ENCODE measurements at places on chromosomes 7 and 10. TPM values are rescaled to one million over a fixed set of nuclear protein-coding genes. Genes with fewer than 3 reads are reported as not detected.

IPMK gene
- 4.8 TPM for total RNA-seq

NFE2L3 gene
- total RNA-seq: 1.9 TPM

PAX4 gene
- total RNA-seq: not detected

RABGEF1 gene
- 14.0 TPM for total RNA-seq

CCDC172 gene
- total RNA-seq: not detected

C10orf62 gene
- 3.0 TPM for total RNA-seq

VCL gene
- total RNA-seq: 37.8 TPM

- H3K4me1 ChIP-seq: peaks cover 8% of the 10 kb centered on the region
- H3K27ac ChIP-seq: no peak overlapping the region
- H3K4me3 ChIP-seq: no peak overlapping the region
- no peaks in the 10 kb centered on the region for H3K27me3 ChIP-seq
- H3K36me3 ChIP-seq: no peaks in the 10 kb centered on the region
Measured at GRCh38 chr7:978416-979091, 3.2 kb upstream of the COX19 start.

DNA sequence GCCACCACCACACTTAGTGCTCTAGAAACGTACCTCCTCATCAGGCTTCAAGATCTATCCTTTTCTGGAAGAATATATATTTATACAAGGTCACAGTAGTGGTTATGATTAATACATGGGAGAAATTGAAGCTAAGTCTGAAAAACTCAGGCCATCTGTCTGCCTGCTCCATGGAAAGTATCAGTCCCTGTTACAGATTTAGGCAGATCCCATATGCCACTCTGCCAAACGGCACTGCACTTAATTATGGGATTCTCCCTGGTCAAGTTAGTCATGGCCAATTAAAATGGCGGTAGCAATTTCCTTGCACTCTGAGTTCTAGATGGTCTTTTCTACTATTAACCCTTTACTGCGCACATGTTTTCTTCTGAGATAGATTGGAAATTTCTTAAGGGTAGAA lies 740.0 kb downstream of the SUGCT start:
- H3K36me3 ChIP-seq: no peaks in the 10 kb centered on the region
- no peak for DNase-seq

DNA sequence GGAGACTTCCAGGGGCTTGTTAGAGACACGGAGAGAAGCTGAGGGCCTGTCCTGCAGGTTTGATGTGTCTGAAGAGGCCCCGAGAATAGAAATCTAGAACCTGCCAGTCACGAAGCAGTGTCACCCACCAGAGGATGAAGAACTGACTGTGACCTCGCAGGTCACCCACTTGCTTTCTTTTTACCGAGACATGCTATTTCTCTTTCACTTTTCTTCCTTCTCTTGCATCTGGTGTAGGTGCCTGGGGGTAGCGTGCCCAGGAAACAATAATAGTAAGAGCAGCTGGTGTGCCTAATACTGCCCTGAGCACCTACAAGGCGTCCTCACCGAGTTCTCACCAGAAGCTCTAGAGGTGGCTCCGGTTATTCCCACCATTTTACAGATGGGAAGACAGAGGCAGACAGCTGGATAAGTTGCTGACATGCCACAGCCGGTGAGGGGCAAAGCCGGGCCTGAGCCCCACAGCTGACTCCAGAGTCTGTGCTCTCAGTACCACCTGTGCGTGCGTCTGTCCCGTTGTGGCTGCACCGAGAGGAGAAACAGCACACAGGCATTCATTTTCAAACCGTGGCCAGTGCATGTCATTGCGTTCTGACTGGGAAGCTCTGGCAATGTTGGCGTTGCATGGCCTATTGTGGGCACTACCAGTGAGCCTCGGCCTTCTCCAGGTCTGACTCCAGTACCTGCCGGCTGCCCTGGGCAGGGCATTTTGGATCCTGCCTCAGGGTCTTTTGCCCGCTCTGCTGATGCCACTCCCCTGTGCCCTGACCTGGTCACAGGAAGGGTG lies 7.8 kb downstream of the CHST3 start:
- H3K27ac ChIP-seq: no peak overlapping the region
- H3K36me3 ChIP-seq: no peaks in the 10 kb centered on the region
- H3K27me3 ChIP-seq: no peaks in the 10 kb centered on the region
- H3K4me1 ChIP-seq: peaks cover 17% of the 10 kb centered on the region
- no peak for DNase-seq

DNA sequence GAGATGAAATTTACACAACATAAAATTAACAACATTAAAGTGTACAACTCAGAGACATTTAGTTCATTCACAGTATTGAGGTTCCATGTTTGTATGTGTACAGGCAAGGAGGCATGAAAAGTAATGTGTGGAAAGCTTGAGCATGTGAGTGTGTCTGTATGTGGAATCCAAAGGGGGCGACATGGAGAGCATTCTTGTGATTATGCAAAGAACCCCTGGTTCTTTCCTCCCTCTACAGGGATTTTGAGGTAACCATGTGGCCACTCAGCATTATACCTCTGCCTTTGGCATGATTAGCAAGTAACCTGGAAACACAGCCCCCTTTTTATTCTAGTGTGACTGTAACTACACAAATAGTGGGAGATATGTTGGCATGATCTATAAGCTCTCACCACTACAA lies 21.0 kb downstream of the OR2F1 start:
- H3K27me3 ChIP-seq: no peaks in the 10 kb centered on the region
- no peaks in the 10 kb centered on the region for H3K4me1 ChIP-seq
- no peaks in the 10 kb centered on the region for H3K36me3 ChIP-seq
- no peak overlapping the region for H3K27ac ChIP-seq
- DNase-seq: no peak

GRCh38 chr10:77648472-77648871 lies 10.9 kb upstream of the KCNMA1 start:
- no peaks in the 10 kb centered on the region for H3K27me3 ChIP-seq
- H3K27ac ChIP-seq: no peak overlapping the region
- H3K4me3 ChIP-seq: no peak overlapping the region
- no peaks in the 10 kb centered on the region for H3K4me1 ChIP-seq
- no peak for DNase-seq

DNA sequence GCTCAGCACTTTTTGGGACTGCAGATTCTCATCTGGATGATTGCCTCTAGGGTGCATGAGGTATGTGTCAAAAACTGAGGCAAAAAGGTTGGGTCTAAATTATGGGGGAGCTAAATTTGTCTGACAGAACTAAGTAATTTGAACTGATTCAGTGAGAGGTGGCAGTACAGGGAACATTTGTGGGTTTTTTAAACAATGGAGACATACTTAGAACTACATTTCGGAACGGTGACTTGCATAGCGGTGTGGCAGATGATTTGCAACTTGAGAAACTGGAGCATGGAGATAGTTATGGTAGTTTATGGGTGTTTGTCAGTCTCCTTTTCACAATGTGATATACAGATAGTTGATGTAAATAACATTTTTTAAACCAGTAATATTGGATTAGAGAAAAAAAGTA lies 14.6 kb downstream of the TBC1D12 start:
- no peak overlapping the region for H3K27ac ChIP-seq
- no peaks in the 10 kb centered on the region for H3K4me1 ChIP-seq
- no peaks in the 10 kb centered on the region for H3K27me3 ChIP-seq
- no peak for DNase-seq

DNA sequence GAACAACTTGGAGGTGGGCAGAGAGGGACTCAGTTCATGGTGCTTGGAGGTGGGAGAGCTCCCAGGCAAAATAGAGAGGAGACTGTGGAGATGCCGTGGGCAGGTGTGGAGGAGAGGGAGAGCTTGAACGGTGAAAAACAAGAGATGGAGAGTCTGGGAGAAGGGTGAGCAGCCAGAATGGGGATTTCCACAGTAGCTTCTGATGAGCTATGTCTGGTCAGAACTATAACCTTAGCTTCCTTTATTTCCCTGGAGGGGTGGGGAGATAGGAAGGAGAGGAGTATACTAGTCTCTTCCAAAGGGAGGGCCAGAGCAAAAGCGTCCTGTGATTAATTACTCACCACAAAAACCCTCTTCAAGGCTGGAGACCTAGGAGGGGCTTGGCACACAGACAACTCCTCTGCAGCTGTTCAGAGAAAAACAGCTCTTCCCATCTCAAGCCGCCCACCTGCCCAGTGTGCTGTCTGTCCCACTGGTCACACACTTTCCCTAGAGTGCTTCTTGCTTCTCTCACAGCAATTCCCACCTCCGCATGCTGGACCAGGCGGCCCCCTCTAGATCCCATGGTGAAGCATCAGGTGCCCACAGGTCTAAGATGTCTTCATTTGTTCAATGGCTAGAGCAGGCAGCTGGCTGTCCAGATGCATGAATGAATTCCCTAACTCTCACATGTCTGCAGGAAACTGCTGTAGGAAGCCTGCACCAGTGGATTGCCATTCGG lies 41.9 kb downstream of the TAS2R41 start:
- H3K4me1 ChIP-seq: no peaks in the 10 kb centered on the region
- DNase-seq: no peak
- no peaks in the 10 kb centered on the region for H3K36me3 ChIP-seq
- no peak overlapping the region for H3K27ac ChIP-seq

DNA sequence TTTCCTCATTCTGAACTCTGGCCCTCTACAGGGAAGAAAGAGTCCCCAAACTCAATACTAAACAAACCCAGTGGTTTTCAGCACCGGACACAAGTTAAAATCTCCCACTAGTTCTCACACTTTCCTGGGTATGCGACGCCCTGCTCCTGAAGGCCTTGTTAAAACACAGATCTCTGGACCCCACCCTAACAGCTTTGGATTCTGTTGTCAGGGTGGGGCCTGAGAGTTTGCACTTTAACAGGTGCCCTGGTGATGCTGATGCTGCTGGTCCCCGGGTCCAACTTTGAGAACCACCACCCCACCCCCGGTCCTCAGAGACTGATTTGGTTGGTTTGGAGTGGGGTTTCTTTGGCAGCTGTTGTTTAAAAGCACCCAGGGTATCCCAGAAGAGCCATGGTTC lies 61.6 kb downstream of the CHST3 start:
- no peaks in the 10 kb centered on the region for H3K36me3 ChIP-seq
- H3K27me3 ChIP-seq: peaks cover 1% of the 10 kb centered on the region
- H3K4me1 ChIP-seq: no peaks in the 10 kb centered on the region
- no peak overlapping the region for H3K27ac ChIP-seq
- no peak for DNase-seq
- no peak overlapping the region for H3K4me3 ChIP-seq

GRCh38 chr7:105257338-105257737 lies 131.4 kb downstream of the SRPK2 start:
- DNase-seq: no peak
- H3K36me3 ChIP-seq: no peaks in the 10 kb centered on the region
- H3K4me1 ChIP-seq: peaks cover 6% of the 10 kb centered on the region
- no peak overlapping the region for H3K27ac ChIP-seq
- H3K4me3 ChIP-seq: no peak overlapping the region

DNA sequence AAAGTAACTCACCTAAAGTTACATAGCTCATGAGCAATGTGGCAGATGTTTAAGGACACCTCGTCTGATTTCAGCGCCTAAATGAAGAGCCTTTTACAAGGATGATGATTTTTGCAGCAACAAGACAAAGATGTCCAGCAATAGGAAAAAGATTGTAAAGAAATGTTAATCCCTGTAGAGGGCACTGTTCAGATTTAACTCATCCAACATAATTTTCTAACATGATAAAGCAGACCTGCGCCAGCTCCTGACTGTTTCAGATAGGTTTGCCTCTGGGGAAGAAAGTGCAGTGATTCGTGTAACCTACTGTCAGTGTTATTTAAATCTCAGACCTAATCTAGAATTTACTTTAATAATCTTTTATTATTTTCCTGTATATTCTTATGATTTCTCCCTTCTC lies 595.2 kb downstream of the AUTS2 start:
- DNase-seq: no peak
- no peaks in the 10 kb centered on the region for H3K4me1 ChIP-seq
- no peak overlapping the region for H3K27ac ChIP-seq
- no peaks in the 10 kb centered on the region for H3K27me3 ChIP-seq
- no peak overlapping the region for H3K4me3 ChIP-seq
- H3K36me3 ChIP-seq: no peaks in the 10 kb centered on the region

- H3K36me3 ChIP-seq: no peaks in the 10 kb centered on the region
- no peaks in the 10 kb centered on the region for H3K4me1 ChIP-seq
- H3K27me3 ChIP-seq: no peaks in the 10 kb centered on the region
- H3K27ac ChIP-seq: no peak overlapping the region
Measured at GRCh38 chr10:30970760-30971460, 60.8 kb downstream of the ZNF438 start.

DNA sequence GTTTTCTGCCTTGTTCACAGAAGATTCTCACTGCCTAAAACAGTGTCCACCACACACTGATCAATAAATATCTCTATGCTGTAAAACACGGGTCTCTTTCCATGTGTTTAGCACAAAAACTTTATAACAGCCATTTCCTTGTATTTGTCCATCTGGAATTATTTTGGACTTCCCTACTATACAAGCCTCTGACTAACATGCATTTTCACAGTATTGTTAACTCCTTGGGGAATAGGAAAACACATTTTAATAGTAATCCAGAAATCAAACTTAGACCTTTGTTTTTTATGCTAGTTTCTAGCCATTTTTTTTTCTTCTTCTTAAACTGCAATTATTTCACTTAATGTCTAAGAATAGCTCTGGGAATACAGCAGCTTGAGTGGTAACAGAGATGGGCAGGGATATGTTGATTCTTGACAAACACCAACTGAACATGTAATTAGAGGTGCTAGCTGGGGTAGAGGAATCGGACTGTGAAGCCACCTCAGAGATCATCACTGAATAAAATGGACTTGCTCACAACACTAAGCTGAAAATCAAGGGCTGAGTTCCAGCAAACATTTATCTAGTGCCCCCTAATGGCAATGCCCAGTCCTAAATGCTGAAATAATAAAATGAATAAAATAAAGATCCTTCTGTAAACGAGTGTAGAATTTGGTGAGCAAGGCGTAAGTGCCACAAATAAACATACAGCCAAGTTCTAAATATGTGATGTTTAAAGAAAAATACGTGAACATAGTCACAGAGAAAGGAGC lies 593.1 kb downstream of the SORCS1 start:
- H3K27ac ChIP-seq: no peak overlapping the region
- no peaks in the 10 kb centered on the region for H3K27me3 ChIP-seq
- no peak for DNase-seq
- H3K36me3 ChIP-seq: no peaks in the 10 kb centered on the region
- H3K4me1 ChIP-seq: no peaks in the 10 kb centered on the region

DNA sequence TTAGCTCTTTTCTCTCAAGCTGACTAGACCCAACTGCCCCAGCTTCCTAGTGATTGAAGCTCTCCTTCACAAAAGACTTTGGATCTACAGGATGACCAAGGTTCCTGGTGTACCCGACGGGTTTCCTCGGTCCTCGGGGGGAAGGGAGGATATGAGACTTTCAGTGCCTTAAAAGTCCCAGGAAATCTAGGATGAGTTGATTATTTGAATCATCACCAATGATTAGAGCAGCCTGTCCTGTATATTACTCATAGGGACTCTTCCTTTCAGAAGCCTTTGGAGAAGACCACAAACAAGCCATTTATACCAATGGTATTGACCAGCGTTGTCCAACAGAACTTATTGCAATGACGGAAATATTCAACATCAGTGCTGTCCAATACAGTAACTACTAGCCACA lies 6.1 kb upstream of the ACTA2 start:
- no peaks in the 10 kb centered on the region for H3K27me3 ChIP-seq
- no peak overlapping the region for H3K27ac ChIP-seq
- no peak for DNase-seq
- H3K4me1 ChIP-seq: no peaks in the 10 kb centered on the region
- no peaks in the 10 kb centered on the region for H3K36me3 ChIP-seq
